ENCODE measurements at places on chromosomes 4 and X.

GRCh38 chr4:123599920-123600810 is 203.6 kb downstream of the SPRY1 start:
- DNase-seq, result no peak

DNA sequence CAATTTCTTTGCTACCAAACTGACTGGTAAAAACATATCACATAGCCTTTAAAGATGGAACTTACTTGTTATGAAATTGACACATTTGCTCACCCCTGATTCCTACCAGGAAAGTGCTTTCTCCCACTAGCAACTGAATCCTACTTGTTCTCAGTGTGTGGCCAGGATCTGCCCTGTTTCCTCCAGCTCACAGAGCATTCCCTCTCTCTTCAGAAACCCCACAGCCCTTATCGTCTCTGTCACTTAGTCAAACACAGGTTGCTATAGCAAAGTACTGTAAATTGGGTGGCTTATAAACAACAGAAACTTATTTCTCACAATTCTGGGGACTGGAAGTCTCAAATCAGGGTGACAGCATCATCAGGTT is 265.2 kb upstream of the BOD1L1 start:
- DNase-seq, result peak; percentile 17

DNA sequence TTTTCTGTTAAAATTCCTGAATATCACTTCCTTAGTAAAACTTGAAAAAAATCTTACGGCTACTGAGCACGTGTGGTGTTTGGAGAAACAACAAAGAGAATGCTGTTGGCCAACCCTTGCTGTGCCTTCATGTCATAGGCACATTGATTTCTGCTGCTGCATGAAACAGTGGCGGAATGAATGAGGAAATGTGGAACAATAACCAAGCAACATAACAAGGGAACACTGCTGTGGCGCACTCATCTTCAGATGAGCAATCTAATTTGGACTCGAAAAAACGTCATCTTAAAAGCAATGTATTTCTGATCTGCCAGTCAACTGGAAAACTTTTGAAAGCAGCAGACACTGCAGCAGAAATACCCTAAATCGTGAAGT is 51.4 kb downstream of the PROM1 start:
- no peak for DNase-seq

DNA sequence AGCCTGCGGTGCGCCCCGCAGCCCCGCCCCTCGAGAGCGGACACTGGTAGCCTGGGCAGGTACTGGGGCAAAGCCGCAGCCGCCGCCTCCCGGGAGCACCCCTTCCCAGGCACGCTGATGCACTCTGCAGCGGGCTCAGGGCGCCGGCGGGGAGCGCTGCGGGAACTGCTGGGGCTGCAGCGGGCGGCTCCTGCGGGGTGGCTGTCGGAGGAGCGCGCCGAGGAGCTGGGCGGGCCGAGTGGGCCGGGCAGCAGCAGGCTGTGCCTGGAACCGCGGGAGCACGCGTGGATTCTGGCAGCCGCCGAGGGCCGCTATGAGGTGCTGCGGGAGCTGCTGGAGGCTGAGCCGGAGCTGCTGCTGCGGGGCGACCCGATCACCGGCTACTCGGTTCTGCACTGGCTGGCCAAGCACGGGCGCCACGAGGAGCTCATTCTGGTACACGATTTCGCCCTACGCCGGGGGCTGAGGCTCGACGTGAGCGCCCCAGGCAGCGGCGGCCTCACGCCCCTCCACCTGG is 401 bp downstream of the SOWAHD start:
- DNase-seq, result no peak

- no peak for DNase-seq
Observed at GRCh38 chr4:146265950-146266490, 51.7 kb downstream of the REELD1 start.

GRCh38 chr4:156195914-156196313 is 242.2 kb upstream of the CTSO start:
- no peak for DNase-seq

DNA sequence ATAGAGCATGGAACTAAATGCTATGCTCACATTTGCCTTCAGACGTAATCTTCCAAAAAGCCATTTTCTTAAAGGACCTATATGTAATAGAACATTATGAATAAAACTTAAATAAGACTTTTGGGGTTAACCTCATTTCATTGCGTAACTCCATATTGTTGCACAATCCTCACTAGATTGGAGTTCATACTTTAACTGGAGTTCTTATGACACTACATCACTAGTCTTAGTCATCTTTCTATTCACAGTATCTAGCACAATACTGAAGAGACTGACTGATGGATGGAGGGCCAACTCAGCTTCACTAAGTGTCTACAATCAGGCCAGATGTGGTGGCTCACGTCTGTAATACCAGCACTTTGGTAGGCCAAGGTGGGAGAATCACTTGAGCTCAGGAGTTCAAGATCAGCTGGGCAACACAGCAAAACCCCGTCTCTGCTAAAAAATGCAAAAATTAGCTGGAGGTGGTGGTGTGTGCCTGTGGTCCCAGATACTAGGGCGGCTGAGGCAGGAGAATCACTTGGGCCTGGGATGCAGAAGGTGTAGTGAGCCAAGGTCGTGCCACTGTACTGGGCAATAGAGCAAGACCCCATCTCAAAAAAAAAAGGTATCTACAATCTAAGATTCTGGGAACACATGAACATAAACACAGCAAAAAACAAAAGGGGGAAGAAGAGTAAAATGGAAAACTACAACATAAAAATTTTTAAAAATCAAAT is 80.8 kb upstream of the MAB21L2 start:
- DNase-seq, result no peak

- no peak for DNase-seq
Observed at GRCh38 chrX:69033936-69034335, 131.3 kb downstream of the PJA1 start.

DNA sequence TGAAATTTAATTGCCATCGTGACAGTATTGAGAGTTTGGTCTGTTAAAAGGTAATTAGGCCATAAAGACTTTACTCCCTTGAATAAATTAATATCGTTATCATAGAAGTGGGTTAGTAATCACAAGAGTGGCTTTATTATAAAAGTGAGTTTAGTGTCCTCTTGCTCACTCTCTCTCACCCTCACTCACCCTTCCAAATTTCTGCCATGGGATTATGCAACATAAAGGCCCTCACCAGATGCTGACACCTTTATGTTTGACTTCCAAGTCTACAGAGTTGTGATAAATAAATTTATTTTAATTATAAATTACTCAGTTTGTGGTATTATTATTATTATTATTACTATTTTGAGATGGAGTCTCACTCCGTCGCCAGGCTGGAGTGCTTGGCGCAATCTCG is 1070.8 kb downstream of the PCDH18 start:
- DNase-seq, result no peak

GRCh38 chr4:188372058-188372457 is 232.8 kb downstream of the TRIML1 start:
- no peak for DNase-seq

- DNase-seq, result no peak
Observed at GRCh38 chrX:134626434-134626833, 31.8 kb downstream of the PLAC1 start.

DNA sequence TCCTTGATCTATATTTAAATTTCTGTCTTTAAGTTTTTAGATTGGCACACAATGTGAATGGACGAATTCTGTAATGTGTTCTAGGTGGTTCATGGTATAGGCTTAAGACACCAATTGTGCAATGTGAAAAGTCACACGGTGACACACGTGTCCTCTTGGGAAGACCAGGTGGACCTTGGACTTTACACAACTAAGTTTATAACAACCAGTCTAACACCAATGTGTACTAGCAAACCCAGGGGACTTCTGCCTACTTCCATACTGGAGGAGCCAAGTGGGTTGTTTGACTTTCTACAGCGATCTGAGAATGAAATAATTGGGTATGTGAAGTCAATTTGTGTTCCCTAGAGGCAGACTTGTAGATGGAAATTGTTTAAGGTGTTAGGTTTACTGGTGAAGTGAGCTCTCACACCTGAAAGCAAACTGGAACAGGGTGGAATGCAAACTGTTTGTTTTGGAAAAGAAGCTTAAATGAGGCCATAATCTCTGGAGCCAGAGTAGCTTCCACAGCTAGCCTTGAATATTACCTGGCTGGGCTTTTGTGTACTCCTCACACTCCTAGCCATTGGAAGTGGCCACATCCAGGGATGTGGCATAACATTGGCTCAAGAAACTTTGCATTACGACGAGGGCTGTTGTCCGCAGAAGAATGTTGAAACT is 45.9 kb upstream of the WDR1 start:
- no peak for DNase-seq

DNA sequence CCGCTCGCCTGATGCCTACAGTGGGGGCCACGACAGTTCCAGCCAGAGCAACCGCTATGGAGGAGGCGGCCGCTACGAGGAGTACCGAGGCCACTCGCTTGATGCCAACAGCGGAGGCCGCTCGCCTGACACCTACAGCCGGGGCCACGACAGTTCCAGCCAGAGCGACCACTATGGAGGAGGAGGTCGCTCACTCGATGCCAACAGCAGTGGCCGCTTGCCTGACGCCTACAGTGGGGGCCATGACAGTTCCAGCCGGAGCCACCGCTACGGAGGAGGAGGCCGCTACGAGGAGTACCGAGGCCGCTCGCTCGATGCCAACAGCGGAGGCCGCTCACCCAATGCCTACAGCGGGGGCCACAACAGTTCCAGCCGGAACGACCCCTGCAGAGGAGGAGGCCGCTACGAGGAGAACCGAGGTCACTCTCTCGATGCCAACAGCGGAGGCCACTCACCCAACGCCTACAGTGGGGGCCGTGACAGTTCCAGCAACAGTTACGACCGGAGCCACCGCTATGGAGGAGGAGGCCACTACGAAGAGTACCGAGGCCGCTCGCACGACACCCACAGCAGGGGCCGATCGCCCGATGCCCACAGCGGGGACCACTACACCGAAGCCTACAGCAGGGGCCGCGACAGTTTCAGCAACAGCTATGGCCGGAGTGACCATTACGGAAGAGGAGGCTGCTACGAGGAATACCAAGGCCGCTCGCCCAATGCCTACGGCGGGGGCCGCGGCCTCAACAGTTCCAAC is 2.5 kb downstream of the RBMXL3 start:
- no peak for DNase-seq

GRCh38 chrX:68944211-68944610 is 115.4 kb downstream of the EFNB1 start:
- DNase-seq, result no peak

GRCh38 chr4:44661940-44662622 is 10.7 kb upstream of the YIPF7 start:
- DNase-seq, result no peak

- no peak for DNase-seq
Observed at GRCh38 chr4:55503169-55503568, 43.5 kb downstream of the CLOCK start.

DNA sequence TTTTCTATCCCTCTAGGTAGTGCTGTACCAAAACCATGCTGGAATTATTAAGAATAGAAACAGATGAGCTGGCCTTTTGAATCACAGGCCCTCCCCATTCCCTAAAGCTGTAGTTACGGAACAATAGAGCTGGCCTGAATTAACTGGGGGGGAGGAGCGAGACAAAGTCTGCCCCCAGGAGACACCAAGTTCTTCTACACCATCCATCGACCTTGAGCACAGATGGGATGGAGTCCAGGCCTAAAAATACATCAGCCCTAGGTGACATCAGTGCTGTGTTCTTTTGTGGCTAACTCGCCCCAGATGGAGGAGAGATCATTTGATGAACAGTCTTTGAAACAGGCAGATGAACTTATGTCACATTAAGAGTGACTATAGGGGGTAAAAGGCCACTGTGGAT is 49.6 kb downstream of the LHFPL1 start:
- DNase-seq, result peak; percentile 16

DNA sequence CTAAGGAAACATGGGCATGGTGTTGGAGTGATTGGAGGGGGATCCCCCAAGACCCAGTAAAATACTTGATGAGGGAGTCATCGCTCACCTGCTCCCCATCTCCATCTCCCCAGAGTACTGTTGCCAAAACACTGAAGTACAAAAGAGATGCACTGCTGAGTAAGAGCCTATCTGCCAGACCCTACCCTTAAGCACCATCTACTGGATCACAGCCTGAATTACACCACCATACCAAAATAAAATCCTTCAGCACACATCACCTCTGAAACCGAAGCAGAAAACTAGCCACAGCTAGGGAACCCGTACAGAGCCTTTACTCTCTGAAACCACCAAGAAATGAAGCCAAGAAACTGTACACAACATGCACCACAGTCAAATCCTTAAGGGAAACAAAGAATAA is 466.3 kb upstream of the ACTRT1 start:
- DNase-seq, result no peak

GRCh38 chr4:173056271-173056670 is 112.3 kb upstream of the GALNT7 start:
- no peak for DNase-seq

DNA sequence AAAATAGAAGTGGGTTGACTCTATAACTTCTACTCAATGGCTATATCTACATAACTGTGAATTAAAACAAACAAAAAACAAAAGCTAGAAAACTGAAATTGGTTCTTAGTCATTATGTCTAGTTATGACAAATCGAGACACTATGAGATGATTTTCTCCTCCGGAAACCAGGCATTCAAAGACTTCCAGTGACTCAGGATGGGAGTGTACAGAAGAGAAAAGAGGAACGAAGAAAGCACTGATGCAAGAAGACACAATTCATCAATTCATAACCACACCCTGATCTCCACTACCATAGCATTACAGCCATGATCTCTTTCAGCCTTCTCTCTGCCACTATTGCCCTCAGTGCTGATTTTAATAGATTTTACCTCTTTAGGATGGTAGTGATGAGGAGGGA is 253.6 kb downstream of the CBLL2 start:
- no peak for DNase-seq

- no peak for DNase-seq
Observed at GRCh38 chrX:70322784-70323183, 32.9 kb downstream of the KIF4A start.

GRCh38 chrX:153469811-153470410 is 465 bp downstream of the HAUS7 start:
- DNase-seq, result no peak

DNA sequence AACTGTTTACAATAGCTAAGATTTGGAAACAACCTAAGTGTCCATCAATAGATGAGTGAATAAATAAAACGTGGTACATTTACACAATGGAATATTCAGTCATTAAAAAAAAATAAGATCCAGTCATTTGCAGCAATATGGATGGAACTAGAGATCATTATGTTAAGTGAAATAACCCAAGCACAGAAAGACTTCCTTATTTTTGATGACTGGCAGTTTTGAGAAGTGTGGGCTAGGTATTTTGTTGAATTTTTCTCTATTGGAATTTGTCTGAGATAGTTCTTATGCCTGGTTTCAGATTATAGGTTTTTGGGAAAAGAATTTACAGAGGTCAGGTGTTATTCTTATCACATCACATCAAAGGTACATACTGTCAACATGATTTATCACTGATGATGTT is 293.8 kb upstream of the ARSJ start:
- DNase-seq, result no peak

All from muscle of arm (tissue), 14 donors.